ENCODE measurements at places on chromosomes 11 and 22.
A peak's percentile ranks its signal among the peaks of the same experiment; 100 is the strongest.

DNA sequence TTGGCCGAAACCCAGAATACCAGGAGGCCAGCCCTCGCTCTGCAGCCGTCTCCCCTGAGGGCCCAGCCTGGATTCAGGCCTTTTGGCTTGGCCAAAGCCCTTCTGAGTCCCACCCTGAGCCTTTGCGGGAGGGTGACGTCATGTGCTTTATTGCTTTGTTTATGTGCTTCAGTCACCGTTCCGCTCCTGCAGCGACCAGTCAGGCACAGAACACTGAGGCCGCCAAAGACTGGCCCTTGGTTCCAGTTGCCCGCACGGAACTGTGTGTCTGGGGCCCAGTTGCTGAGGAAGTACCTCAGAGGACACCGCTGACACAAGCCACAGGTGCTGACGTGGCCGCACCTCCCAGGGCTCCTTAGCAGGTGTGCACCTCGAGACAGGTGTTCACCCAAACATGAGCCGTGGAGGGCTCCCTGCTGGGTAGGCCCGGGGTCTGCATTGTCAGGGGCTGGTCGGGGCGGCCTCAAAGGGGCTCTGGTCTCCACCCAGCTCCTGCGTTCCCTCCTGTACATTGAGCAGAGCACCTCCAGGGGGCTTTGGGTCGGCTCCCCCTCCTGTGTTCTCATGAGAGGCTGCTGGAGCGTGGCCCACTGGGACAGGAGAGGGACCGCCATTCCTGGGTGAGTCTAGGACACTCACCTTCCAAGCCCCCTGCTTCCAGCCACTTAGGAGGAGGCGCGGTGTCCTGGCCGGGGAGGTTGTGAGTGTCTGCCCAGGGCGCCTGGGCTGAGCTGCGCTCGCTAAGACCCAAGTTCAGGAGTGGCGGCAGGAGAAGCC lies 376.8 kb downstream of the TBC1D22A start:
- DNase-seq, result no peak

- peak; percentile 58 for DNase-seq
These were observed 7.1 kb upstream of the FLI1 start for GRCh38 chr11:128686745-128687177.

- peak; percentile 3 for DNase-seq
These were observed 780.2 kb downstream of the BRD1 start for GRCh38 chr22:49047447-49047846.

DNA sequence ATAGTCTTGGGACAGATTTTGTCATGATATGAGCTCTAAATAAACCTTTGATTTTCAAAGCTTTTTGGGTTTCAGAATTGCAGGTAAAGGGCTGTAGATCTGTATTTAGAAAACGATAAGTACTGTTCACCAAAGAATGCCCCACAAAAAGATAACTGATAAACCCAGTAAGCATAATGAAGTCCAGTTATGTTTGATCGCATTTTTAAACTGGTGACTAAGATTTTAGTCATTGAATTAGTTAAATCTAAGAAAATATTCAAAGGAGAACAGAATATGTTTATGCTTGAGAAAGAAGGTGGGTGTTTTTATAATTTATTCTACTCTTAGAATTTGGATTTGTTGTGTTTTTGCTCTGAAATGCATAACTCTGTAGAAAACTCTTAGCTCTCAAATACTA lies 11.6 kb downstream of the DEPDC7 start:
- peak; percentile 27 for DNase-seq

DNA sequence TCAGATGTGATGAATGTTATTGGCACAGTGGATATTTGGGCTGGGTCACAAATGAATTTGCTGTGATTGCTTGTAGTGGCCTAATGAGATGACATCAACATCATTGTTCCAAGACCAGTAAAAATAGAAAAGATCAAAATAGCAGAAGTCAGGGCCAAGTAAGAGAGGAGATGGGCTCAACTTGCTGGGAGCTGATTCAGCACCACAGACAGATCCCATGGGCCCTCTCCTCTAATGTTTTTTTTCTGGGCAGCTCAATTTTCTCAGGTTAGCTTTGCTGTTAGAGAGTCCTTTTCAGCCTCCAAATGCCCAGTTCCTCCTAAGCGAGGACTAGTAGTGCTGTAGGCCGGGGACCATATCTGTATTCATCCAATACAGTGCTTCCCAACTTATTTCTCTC lies 86.0 kb upstream of the IZUMO1R start:
- no peak for DNase-seq

DNA sequence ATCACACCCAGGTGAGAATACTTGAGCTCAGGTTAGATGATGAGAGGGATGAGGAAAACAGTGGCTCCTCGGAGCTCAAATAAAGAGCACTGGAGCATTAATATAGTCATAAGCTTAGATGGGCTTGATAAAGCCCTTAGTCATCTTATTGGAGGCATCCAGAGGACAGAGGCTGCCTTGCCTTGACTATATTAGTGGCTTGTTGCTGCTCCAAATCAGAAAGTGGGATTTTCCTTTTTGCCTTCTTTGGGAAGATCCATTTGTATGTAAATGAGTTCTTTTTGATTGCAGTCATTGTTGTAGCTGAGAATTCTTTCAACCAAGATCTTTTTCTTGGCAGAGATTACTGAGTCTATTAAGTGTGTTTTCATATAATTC lies 18.9 kb downstream of the ADM start:
- peak; percentile 74 for DNase-seq

- DNase-seq, result no peak
These were observed 409 bp upstream of the TMEM134 start for GRCh38 chr11:67469508-67469811.

DNA sequence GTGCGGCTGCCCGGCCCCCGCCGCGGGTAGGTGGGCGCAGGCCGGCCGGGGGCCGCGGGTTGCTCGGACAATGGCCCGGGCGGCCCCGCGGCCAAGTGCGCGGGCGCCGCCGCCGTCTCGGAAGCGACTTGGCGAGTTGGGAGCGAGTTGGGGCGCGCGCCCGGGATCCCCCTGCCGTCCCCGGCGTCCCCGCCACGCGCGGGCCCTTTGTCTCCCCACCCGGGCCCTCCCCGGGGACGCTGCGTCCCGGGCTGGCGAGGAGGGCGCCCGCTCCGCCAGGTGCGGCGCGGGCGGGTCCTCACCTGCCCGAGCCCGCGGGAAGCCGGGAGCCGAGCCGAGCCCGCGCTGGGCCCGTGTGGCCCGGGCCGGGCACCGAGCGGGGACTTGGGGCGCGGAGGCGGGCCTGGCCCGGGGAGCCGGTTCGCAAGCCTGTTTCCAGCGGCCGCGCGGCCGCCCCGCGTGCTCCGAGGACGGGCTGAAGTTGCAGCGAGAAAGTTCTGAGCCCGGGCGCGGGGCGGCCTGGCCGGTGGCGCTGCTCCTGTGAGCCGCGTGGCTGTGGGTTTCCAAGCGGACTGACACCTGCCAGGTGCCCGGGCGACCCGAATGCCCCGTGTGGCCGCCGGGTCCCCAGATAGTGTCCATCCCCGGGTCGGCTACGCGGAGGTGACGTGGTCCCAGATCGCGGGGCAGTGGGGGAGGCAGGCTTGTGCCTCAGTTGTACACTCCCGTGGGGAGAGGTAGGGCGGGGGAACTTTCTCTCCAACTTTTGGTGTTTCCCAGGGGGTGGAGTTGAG lies 586 bp downstream of the LRP5 start:
- DNase-seq, result no peak

GRCh38 chr22:42702675-42703074 lies 18.0 kb downstream of the A4GALT start:
- DNase-seq, result no peak

DNA sequence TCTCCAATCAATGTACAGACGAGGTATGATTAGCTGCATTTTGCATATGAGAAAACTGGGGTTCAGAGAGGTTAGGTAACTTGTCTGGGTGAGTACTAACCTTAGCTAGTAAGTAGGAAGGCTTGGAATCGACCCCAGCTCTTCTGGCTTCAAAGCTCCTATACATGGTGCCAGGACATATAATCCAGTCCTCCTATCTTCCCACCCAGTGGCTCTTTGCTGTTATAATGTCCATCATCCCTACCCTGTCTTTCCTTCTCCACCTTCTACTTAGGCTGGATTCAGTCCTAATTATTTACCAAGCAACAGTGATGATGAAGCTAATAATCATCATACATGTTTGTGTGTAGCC lies 20.0 kb downstream of the EHF start:
- DNase-seq, result no peak

- DNase-seq, result peak; percentile 8
These were observed 357.7 kb upstream of the ARHGAP42 start for GRCh38 chr11:100329352-100329751.

GRCh38 chr11:33772300-33772699 lies 2.0 kb downstream of the FBXO3 start:
- DNase-seq, result peak; percentile 61

DNA sequence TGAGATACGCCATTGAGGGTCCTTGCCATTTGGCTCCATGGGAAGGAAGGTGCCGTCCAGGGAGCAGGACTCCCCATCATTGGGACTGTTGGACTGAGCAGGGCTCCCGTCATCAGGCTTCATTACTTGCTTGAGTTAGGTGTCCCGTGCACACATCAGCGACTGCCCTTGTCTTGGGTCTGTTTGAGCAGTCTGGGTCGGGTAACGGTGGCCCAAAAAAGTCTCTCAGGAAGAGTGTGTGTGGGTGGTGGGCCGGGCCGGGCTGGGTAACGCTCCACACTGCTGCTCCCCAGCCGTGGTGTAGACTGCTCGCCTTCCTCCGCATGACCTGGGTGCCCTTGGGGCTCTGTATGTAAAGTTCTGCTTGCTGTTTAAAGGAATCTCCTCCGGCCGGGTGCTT lies 293.5 kb downstream of the TBC1D22A start:
- no peak for DNase-seq

DNA sequence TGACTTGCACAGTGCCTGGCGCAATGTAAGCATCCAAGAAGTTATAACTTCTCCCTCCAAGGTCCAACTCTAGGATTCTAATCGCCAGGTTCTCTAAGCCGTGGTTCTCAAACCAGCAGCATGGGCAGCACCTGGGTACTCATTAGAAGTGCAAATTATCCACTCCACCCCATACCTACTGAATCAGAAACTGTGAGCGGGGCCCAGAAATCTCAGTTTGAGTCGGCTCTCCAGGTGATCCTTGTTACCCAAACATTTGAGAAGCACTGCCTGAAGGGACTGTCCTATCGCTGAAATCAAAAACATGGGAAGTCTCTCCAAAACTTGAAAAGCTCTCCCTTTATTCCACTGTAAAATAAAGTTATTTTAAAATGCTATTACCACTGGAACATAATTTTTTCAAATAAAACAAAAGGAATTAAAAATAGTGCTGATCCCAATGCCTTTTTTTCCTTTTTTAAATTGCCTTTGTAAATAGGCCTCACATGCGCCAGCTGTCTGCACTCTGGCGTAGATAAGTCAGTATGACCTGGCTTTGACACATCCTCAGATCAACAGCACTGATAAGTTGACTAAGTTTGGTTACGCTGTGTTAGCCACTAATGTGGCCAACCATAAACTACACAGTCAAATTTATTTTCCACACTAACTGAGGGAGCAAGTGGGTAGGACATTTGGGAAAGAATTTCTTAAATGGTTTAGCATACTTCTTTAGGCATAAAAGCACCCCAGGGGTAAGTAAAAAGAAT lies 8.4 kb upstream of the CTR9 start:
- DNase-seq, result peak; percentile 85

DNA sequence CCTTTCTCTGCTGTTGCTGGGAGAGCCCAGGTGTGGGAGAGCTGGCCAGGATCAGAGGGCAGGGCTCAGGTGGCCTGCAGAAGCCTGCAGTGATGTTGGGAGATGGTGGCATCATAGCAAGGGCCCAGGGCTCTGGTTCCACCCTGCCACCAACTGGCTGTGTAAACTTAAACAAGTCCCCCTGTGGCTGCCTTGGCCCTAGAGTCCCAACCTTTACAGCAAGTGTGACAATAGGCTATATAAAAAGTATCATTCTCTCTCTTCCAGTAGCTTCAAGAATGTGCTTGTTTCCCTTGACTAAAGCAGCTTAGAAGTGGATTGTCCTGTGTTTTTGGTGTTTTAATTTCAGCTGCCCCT lies 201.8 kb upstream of the E2F8 start:
- no peak for DNase-seq

DNA sequence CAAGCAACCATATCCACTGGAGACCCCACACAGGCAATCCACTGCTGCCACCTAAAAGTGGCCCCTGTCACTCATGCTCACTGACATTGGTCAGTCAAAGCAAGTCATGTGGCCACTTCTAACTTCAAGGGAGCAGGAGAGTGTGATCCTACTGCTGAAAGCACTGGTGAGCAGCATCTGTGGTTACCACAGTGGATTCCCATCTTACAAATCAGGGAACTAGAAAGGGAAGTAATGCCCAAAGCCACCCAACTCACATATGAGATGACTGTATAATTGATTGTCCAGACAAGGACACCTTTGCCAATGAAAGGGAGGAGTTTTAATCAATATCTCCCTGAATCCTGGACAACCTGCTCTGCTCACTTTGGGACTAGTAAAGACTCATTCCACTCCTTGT lies 17.7 kb downstream of the RCN1 start:
- DNase-seq, result peak; percentile 40

- DNase-seq, result no peak
These were observed 483 bp upstream of the ACCSL start for GRCh38 chr11:44047298-44047697.

DNA sequence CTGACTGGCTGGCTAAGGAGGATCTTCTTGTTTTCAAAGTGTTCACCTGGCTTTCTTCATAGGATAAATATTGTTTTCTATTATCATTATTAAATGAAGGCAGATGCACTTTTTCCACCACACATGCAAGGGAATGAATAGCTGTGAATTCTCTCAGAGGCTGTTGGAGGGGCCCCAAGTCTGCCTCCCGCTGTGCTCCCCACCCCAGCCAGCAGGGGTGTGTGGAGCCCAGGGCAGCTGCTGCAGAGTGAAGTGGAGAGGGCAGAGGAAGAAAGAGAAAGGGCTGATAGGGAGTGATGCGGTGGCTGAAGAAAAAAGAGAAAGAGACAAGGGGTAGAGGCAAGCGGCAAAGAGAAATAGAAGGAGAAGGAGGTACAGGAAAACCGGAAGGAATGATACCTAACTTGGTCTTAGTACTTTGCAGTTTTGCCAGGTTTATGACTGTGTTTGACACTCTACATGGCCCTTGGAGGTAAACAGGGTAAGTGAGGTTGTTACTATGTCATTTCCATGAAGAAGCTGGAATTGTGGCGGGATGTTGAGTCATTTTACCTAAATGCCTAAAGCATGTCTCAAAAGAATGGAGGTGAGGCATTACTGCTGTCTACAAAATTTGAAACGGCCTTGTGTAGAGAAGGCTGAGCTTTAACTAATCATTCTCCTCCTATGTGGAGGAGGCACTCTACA lies 145.7 kb upstream of the B3GAT1 start:
- DNase-seq, result no peak

DNA sequence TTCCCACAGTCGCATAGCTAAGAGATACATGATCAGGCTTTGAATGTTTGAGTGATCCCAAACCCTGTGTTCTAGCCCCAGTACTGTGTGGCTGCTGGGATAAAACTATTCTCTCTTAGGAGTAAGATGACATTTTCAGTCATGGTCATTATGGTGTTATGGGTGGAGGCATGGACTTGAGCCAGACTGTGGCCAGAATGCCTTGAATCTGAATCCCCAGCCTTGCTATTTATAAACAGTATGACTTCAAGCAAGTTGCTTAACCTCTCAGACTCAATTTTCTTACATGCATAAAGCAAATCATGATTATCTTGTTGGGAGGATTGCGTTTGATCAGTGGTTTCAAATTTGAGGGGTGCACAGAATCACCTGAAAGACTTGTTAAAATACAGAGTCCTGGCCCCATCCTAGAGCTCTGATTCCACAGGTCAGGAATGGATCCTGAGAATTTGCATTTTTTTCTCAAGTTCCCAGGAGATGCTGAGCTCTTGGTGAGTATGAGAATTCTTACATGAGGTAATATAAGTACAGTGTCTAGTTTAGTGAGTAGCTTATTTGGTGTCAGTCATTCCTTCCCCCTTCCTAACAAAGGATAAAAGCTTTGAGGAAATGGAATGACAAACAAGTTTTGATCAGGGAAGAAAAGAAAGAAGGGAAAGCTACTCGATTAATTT lies 571.7 kb downstream of the METTL15 start:
- DNase-seq, result peak; percentile 88

GRCh38 chr11:121298774-121299173 lies 6.2 kb downstream of the SC5D start:
- no peak for DNase-seq
